ENCODE measurements at places on chromosomes 5 and 9. TPM values are rescaled to one million over a fixed set of nuclear protein-coding genes. Genes with fewer than 3 reads are reported as not detected.

ACTBL2 gene
- not detected for total RNA-seq

DNA sequence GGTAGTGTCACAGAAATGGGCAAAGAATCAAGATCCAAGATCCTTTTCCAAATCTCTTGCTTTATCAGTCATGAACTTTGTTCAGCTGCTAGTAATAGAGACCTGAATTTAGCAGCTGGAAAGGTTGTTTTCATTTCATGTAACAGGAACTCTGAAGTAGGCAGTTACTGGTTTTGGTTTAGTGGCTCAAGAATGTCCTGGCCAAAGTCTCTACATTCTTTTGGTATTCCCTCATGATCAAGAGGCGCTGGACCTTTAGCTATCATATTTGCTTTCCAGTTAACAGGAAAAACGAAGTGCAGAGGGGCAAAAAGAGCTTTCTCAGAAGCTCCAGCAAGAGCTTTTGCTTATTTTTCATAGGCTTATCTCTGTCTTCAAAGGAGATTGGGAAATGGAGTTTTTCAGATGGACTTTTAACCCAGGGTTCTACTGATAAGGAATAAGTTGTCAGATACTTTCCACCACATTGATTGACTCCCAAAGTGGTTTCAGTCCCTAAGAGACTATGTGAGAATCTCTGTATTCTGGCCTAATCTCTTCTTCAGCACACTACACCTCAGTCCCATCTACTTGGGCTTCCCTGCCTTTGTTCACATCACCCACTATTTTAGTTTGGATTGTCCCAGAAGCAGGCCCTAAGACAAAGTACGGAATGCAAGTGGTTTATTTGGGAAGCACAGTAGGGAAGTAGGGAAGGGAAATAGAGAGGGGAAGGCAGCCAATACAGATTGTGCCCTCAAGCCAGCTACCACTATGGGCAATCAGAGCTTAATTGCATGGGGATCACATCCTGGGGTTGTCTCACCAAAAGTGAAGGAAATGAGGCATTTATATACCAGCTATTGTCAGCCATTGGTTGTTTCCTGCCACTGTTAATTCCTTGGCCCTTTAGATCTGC is 359.3 kb downstream of the LRRC70 start:
- DNase-seq, result no peak

DNA sequence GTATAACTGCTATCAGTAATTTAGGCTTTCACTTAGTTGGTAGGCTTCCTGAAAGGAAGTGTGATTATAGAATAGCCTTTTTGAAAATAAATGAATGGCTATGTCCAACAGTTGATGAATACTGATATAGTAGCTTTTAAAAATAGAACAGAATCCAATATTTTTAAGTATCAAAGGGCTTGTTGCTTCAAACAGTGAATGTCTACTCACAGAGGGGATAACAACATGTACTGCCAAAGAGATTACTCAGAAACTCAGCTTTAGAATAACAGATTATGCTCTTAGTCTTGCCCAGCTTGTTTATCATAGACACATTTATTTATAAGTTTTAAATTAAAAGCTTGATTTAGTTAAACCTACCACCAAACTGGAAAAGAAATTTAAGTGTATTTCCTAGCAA is 132.6 kb downstream of the XRCC4 start:
- DNase-seq, result no peak

CDK9 gene
- 45.1 TPM for total RNA-seq

DNA sequence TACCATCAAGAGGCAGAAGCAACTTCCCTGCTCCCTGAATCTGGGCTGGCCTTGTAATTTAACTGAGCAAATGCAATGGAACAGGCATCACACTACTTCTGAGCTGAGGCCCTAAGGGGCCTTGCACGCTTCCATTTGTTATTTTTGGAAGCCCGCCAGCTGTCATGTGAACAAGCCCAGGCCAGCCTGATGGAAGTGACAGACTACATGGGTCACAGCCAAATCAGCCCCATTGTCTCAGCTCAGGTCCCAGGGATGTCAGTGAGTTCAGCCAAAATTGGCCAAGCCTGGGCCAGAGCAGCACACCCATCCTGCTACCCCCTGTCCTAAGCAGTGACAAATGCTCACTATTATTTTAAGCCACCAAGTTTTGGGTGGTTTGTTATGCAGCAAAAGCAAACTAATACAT is 72.8 kb downstream of the PRRT1B start:
- no peak for DNase-seq

GRCh38 chr9:101098392-101098791 is 69.9 kb downstream of the PLPPR1 start:
- no peak for DNase-seq

DNA sequence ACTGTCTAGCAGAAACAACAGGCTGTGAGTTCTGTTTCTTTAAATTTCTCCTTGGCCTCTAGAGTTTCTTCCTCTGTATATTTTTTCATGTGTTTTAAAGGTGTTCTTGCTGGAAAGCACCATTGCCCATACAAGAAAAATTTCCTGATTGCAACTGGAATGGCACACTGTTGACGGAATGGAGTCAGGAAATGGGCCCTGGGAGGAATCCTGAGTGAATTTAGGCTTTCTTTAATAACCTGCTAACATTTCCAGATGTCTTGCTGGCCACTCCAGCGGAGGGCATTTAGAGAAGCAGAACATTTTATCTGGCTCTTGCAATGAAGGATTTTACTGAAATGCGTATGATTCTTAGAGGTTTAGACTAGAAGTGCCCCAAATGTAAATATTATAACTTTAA is 736.3 kb downstream of the TAF11L14 start:
- no peak for DNase-seq

DNA sequence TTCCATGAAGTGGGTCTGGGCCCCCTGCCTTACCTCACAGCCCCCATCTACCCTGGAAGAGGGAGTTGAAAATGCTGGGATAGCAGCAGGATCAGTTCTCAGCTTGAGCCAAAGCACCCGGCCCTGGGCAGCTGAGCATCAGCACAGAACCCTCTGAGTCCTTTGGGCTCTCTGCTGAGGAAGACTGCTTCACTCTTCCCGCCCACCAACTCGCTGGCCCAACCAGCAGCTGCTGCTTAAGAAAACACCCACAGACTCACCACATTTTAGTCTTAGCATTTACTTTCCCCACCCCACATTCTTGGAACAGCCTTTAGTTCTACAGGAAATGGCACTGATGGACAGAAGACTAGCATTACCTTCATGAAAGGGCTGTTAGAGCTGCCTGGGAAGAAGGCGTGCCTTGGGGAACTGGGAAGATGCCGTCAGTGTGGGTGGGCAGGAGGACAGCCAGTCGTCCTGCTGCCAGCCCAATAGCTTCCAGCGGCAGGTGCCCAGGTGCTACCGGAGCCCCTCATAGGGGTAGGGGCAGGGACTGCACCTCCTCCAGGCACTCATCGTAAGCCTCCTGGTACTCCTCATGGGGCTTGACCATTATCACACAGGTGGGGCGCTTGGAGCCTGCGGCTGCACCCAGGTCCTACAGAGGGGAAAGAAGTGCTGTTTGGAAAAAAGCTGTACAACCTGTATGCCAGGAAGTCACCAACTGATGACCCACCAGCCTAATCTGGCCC is 4.3 kb downstream of the NHP2 start:
- DNase-seq, result no peak

CKMT2 gene
- 1.2 TPM for total RNA-seq

GRCh38 chr9:108241384-108242073 is 614.3 kb downstream of the ACTL7B start:
- no peak for DNase-seq

CCL21 gene
- not detected for total RNA-seq

- no peak for DNase-seq
These were observed 694.1 kb upstream of the C9orf72 start for GRCh38 chr9:28267351-28267750.

SYNPO gene
- 5.8 TPM for total RNA-seq

DNA sequence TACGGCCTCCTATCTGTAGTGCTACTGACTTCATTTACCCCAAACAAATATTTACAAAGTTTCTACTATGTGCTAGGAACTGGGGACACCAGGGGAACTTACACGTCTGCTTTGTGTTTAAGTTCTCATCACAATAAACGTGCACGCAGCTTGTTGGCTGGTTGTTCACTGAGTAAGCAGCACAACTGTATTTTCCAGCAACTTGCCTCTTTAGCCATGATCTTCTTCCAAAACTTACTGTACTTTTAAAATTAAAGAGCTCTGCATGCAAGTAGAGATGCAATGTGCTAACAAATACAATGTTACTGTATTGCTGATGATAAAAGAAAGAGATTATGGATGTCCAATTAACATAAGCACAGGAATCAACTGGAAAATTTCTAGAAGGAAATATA is 62.8 kb downstream of the RAPGEF1 start:
- no peak for DNase-seq

DNA sequence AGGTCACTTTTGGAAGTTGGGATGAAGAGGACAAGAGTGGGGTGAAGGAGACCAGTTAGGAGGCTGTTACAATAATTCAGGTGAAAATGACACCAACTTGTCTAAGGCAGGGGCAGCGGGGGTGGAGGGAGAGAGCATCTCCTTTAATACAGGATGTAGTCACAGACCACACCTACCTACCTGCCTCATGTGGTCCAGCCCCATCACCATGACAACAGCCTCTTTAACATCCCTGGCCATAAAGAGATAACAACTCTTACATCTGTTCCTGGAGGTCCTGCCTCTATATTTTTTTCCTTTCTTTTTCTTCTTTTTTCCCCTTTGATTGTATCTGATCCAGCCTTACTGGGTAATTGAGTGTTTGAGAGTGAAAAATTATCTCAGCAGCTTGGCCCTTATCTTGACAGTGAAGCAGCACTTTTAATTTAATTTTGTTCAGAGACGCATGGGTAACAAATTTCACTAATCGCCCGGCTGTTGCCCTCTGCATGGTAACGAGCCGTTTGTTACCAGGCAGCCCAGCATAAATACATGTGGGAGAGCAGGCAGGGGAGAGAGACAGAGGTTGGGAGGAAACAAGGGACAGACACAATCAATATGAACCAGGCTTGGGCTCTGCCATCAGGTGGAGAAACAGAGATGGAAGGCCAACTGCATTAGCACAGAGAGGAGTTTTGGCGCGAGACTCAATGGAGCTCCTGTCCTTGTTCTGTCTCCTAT is 338.1 kb downstream of the ASTN2 start:
- no peak for DNase-seq

- no peak for DNase-seq
These were observed 6.0 kb downstream of the POU5F2 start for GRCh38 chr5:93735378-93735777.

UNC5A gene
- 8.3 TPM for total RNA-seq

SLC4A9 gene
- under 0.01 TPM for total RNA-seq
